ENCODE measurements at places on chromosomes 2 and 18.

GRCh38 chr2:98654699-98655495 lies 46.5 kb downstream of the UNC50 start:
- no peak for DNase-seq

- DNase-seq = peak; percentile 41
Measured at GRCh38 chr2:85133751-85134254, 611 bp downstream of the TCF7L1 start.

GRCh38 chr2:16429431-16430145 lies 236.0 kb downstream of the CYRIA start:
- no peak for DNase-seq

GRCh38 chr2:58569475-58570185 lies 328.5 kb upstream of the FANCL start:
- DNase-seq = no peak

DNA sequence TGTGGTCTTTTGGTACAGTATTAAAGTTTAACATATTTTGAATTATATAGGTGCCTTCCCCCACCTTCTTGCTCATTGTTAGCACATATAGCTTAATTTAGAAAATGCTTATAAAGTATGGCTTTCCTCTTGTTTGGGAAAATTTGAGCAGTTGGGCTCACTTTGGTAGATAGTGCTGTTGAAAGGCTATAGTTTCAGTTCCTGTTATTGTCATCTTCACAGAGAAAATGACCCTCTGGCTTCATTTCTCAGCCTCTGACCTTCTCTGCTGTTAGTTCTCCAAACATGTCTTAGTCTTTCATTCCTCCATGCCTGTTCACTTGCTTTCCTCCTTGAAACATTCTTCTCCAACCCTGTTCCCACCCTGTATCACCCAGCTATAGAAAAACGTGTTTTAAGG lies 200.6 kb downstream of the WDR7 start:
- no peak for DNase-seq

GRCh38 chr2:113164930-113165585 lies 8.7 kb upstream of the PSD4 start:
- DNase-seq = no peak

DNA sequence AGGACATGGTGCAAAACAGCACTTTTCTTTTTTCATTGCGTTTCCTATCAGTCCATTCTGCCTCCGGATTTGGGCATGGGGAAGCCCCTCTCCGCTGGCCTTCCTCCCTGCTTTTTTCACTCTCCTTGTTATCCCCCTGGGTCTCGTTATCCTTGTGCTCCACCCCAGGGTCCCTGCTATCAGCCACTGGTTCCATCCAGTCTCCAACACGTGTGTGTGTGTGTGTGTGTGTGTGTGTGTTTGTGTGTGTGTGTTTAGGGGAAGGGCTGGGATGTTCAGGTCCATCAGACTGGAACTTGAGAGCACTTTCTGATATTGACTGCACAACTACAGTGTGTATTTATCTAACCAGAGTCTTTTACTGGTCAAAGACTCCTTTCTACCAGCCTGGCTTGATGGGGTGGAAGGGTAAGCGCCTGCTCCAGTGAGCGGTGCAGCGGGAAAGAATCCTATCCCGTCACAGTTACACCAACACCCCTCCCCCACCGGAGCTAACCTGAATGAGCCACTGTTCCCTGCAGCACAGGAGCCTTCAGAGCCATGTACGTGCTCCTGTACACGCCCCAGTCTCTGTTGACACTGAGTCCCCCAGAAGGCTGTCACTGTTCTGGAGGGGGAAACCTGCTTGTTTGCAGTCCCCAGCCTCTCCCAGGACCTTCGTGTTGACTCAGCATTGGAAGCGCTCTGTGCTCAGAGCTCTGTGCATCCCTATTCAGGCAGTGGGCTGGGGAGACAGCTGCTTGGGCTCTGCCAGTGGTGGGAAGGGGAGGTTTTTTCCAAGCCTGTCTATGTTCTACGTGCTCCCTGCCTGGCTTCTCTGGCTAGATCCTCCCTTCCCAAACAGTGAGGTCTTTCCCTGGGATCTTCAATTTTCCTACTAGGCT lies 4.6 kb downstream of the INHA start:
- DNase-seq = no peak

DNA sequence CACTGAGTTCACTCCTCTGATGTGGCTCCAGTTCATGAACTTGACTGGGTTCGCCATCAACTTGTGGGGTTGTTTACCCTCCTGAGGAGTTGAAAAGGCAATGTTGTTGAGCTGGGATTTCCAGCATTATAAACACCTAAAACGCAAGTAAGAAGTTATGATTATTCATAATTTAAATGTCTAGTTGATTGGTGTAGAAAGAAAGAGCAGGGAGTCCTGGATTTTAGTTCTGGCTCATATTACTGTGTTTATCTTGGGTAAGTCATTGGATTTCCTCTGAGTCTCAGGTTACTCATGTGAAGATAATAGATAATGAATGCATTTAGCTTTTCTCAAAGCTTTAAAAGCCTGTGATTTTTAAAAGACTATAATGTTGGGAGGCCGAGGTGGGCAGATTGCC lies 438.0 kb upstream of the CDH20 start:
- no peak for DNase-seq

GRCh38 chr2:113136828-113137775 lies 9.7 kb downstream of the IL1RN start:
- peak; percentile 48 for DNase-seq

DNA sequence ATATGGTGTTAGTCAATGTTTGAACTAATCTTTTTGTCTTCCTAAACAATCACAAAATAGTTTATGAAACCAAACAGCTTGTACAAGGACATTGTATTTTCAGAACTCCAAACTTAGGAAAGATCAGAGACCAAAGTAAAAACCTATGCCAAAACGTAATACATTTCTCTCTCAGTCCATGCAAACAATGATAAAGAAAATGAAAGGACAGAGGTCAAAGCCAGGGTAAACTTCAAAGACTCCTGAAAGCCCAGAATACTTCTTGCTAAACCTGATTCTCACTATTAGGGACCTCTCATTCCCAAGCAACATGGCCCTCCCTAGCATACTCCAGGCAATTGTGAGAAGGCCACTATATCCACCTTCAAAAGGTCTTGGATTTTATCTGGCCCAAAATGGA lies 105.1 kb upstream of the GALNT5 start:
- DNase-seq = no peak

DNA sequence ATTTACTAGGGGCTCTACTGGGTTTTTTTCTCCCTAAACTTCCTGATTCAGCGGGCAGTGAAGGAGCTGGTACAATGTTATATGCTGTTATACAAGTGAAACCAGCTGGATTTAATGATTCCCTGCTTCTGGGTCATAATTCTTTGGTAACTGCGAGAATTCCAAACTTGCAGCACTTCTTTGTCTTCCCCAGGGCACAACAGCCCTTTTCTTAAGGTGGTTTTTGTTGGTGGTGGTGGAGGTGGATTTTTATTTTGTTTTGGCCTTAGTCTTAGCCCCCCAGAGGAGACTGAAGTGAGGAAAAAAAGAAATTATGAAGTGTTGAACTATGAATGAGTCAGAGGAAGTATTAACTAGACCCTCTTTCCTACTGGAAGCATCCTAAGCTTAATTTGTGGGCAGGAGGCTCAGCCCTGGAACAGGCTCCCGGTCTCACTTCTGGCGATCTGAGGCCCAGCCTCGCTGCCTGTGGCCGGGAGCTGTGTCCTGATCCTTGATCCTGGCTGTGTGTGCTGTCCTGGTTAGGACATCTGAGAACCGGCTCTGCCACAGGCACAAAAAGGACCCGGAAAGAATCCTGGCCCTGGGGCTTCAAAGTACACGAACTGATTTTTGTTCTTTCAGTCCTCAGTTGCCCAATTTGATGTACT lies 141.9 kb downstream of the LYPD6B start:
- no peak for DNase-seq

GRCh38 chr2:190443778-190444481 lies 35.8 kb downstream of the MFSD6 start:
- no peak for DNase-seq

DNA sequence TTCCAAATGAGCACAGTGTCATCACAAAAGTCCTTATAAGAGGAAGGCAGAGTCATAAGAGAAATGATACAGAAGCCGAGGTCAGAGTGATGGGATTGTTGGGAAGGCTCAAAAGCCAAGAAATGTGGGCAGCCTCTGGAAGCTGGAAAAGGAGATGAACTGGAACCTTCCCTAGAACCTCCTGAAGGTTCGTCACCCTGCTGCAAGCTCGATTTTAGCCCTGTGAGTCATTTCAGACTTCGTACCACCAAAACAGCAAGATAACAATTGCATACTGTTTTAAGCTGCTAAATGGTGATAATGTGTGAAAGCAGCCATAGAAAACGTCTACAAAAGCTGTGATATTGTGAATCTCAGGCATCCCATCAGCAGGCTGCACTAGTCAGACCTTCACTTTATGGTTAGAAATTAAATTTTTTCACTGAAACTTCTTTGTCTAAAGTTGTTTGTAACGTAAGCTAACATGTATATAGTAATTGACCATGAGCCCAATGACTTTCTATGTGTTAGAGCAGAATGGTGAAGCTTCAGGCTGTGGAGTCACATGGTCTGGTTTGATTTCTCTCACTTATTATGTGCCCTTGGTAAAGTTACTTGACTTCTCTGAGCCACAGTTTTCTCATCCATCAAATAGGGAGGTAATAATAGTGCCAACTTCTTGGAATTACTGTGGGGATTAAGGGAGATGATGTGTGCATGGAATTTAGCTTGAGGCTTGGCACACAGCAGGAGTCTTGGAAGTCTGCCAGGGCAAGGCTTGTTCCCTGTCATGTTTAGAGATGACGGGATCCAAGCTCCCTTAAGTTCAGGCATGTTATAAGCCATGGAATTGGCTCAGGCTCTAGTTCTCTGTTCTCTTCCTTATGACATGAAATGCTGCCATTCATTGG lies 132.0 kb upstream of the CCDC195 start:
- DNase-seq = no peak

DNA sequence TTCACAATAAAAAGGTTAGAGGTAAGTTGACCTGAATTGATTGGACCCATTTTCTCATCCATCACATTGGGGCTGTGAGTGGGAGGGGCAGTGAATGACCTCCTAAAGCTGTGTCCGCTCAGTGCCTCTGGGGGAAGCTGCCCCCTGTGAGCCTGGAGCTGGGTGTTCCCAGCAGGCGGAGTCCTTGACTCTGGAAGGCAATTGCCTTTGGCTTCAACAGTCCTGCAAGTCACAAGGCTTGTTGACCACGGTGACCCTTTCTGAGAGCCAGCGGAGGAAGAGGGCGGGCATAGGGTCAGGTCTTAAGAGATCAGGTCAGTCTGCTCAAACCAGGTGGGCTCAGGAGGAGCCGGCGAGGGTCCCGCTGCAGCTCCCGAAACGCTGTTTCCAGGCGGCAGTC lies 1.1 kb upstream of the CIDEA start:
- no peak for DNase-seq

DNA sequence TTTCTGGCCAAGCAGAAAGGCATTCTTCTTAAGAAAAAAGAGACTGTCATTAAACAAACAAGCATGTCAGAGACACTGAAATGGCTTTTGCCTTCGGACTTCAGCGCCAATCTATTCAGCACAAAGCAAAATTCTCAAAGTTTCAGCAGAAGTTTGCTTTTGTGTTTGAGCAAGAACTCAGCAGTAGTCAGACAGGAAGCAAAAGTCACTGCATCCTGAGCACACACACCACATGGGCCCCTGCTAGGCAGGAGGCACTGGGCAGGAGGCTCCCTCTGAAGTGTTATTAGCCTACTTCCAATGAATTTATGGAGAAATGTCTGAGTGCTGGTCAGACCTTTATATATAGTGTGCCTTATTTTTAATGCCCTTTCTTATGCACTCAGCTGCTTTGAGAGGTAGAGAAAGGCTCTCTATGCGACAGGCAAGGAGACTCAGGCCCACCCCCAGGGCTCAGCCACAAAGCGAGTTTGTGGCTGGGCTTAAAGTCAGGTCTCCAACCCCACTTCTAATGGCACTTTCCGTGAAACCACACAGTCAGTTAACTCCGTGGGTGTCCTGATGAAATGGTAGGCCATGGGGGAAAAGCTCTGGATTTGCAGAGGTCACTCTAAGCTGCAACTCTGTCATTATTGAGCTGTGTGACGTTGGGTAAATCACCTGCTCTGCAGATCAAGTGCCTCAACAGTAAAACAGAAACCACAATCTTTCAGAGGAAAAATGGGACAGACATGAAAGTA lies 161.0 kb upstream of the TMEM200C start:
- DNase-seq = peak; percentile 11

- DNase-seq = no peak
Measured at GRCh38 chr2:128308284-128308731, 10.4 kb downstream of the HS6ST1 start.

GRCh38 chr2:193973781-193974180 lies 1683.2 kb upstream of the SLC39A10 start:
- DNase-seq = no peak

DNA sequence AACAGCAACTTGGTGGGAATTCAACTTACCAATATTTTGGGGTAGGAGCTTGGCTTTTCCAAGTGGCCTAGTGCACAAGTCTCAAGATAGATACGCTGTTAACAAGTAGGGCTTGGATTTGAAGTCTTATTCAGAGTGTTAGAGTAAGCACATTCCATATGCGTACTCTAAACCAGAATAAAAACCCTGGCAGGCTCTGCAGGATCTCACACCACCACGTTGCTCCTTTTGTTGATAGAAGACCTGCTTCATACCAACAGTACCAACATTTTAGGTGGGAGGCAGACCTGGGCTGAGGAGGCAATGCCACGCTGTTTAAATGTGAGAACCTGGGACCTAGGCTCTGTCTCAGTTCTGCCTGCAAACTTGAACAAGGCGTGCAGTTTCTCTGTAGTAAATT lies 214.0 kb downstream of the RNF144A start:
- no peak for DNase-seq

DNA sequence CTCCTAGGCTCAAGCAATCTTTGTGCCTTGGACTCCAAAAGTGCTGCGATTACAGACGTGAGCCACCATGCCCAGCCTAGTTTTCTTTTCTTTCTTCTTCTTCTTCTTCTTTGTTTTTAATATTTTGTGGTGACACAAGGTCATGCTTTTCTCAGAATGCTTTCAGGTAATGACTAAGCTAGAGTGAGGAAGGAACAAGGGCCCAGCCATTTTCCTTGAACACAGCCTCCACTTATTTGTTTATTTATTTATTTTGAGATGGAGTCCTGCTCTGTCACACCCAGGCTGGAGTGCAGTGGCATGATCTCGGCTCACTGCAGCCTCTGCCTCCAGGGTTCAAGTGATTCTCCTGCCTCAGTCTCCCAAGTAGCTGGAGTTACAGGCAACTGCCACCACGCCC lies 74.3 kb upstream of the ST3GAL5 start:
- DNase-seq = no peak

DNA sequence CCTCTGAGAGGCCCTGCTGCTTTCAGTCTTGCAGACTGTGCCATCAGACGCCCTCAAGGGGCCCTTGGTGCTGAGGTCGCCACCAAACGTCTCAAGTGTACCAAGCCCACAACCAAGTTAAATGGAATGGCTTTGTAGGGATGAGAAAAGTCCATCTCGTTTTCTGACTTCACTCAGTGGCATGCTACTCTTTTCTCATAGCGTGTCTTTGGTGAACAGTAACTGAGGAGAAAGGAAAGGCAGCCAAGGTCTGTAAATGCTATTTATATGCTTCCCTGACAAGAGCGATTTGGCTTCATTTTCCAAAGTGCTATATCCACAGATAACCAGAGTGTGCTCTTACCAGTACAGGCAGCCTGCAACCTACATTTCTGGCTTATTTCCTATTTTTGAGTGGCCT lies 123.0 kb downstream of the MTX2 start:
- no peak for DNase-seq

Measured in neuronal stem cell (in vitro differentiated cells).